Cerebellum (tissue), 4 donors: ENCODE measurements at places on chromosomes 3 and 15. TPM values are rescaled to one million over a fixed set of nuclear protein-coding genes. Genes with fewer than 3 reads are reported as not detected.

PP2D1 gene
- total RNA-seq = not detected

SLC22A14 gene
- 0.82 TPM for total RNA-seq

ST3GAL6 gene
- total RNA-seq = 19.8 TPM

TMC3 gene
- 0.09 TPM for total RNA-seq

DTX3L gene
- 4.4 TPM for total RNA-seq

SCAPER gene
- total RNA-seq = 53.3 TPM

ENTPD3 gene
- total RNA-seq = 5.3 TPM

ROBO2 gene
- 236 TPM for total RNA-seq
